ENCODE measurements at places on chromosomes 16 and 17. TPM values are rescaled to one million over a fixed set of nuclear protein-coding genes. Genes with fewer than 3 reads are reported as not detected.

The DBNDD1 gene
- total RNA-seq, result 7.5 TPM

The PIRT gene
- total RNA-seq, result not detected

The ACSM5 gene
- 3.0 TPM for total RNA-seq

The MYH11 gene
- 11.3 TPM for total RNA-seq

The PLLP gene
- 14.1 TPM for total RNA-seq

The BAIAP3 gene
- 12.2 TPM for total RNA-seq

The PTX4 gene
- total RNA-seq, result 0.18 TPM

The MARVELD3 gene
- total RNA-seq, result 18.3 TPM

The ZACN gene
- not detected for total RNA-seq

The PTGES3L gene
- total RNA-seq, result 5.8 TPM

The ANKRD40CL gene
- not detected for total RNA-seq

The KIF2B gene
- total RNA-seq, result not detected

The SCNN1G gene
- total RNA-seq, result 42.4 TPM

The NPIPB13 gene
- total RNA-seq, result 4.5 TPM

The MT1H gene
- total RNA-seq, result 18.5 TPM

The OR3A3 gene
- not detected for total RNA-seq

The NPIPA8 gene
- 3.1 TPM for total RNA-seq

The PABPN1L gene
- not detected for total RNA-seq

The VAT1L gene
- total RNA-seq, result 2.5 TPM

The FSCN2 gene
- total RNA-seq, result 4.1 TPM

The ANKRD40 gene
- total RNA-seq, result 28.6 TPM

The MSLN gene
- 11.8 TPM for total RNA-seq

The PIK3R6 gene
- 1.6 TPM for total RNA-seq

The ERBB2 gene
- total RNA-seq, result 237 TPM

The SBK1 gene
- 7.2 TPM for total RNA-seq

The ABCC11 gene
- total RNA-seq, result 0.23 TPM

The ATP2C2 gene
- total RNA-seq, result 2.2 TPM

The SOX8 gene
- 8.5 TPM for total RNA-seq
